ENCODE measurements at places on chromosomes 12 and 14.

DNA sequence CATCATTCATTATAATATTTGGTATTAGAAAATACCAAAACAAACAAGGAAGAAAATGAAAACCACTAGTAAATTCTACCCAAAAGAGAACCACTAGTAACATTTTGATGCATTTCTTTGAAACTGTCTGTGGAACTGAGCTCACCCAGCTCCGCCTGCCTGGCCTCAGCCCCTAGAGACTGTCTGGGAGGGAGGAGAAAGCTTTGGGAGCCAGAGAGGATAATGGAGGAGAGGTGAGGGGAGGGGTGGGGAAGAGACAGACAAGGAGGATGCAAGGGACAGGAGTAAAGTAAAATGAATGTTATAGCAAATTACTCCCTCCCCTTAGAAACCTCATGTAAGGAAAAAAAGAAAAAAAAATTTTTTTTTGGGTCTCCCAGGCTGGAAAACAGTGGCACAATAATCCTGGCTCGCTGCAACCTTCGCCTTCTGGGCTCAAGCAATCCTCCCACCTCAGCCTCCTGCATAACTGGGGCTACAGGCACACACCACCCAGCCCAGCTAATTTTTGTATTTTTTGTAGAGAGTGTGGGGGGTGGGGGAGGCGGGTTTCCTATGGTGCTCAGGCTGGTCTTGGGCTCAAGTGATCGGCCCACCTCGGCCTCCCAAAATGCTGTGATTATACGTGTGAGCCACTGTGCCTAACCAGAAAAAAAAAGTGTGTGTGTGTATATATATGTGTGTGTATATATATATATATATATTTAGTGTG, 3.2 kb upstream of the MMP19 start:
- DNase-seq: no peak

- no peak for DNase-seq
These were observed 68.9 kb upstream of the YARS2 start for GRCh38 chr12:32824596-32824995.

- no peak for DNase-seq
These were observed 23.4 kb upstream of the BEGAIN start for GRCh38 chr14:100610511-100611217.

DNA sequence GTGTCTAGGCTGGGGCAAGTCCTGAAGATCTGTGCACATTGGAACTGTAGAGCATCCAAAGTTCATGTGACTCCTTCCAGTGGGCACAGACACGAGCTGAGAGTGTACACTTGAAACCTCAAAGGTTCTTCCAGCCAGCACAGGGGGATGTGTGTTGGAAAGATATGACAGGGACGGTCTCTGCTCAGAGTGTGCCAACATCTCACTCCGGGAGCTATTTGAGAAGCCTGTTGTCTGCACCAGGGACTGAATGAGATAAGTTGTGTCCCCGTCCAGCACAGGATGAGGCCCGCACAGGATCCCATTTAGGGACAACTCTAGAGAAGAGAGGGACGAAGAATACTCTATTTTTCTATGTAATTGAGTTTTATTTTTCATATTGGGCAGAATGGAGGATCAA, 136.3 kb downstream of the SNAPC1 start:
- DNase-seq: no peak

DNA sequence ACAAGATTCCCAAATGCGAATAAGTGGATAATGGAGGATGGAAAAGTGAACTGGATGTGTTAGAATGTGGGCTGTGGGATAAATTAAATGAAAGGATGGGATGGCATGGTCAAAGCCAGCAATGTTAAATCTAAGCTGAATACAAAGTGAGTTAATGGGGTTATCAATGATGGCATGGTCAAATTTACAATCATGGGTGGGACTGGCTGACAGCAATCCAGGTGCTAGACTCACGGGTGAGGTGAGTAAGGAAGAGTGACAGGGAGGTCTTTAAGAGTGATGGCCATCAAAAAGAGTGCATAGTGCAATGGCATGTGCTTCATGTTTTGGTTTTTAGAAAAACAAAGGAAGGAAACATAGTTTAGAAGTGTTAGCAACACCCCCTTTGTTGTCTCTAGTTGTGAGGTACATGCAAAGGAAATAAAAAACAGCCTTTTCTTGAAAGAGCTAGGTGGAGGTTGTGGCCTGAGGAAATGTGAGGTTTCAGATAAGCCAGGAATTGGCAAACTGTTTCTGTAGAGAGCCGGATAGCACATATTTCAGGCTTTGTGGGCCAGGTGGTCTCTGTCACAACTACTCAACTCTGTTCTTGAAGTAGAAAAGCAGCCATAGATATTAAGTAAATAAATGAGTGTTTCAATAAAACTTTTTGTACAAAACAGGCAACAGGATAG, 328.7 kb downstream of the RPL10L start:
- DNase-seq: no peak

All from stimulated activated CD8-positive, alpha-beta memory T cell treated with anti-CD3 and anti-CD28 coated beads, Interleukin-4, amount 100 ng/mL, for 1 hour (primary cell).